Fibroblast of lung (primary cell): ENCODE measurements at places on chromosomes 12 and 14.
A peak's percentile ranks its signal among the peaks of the same experiment; 100 is the strongest.

DNA sequence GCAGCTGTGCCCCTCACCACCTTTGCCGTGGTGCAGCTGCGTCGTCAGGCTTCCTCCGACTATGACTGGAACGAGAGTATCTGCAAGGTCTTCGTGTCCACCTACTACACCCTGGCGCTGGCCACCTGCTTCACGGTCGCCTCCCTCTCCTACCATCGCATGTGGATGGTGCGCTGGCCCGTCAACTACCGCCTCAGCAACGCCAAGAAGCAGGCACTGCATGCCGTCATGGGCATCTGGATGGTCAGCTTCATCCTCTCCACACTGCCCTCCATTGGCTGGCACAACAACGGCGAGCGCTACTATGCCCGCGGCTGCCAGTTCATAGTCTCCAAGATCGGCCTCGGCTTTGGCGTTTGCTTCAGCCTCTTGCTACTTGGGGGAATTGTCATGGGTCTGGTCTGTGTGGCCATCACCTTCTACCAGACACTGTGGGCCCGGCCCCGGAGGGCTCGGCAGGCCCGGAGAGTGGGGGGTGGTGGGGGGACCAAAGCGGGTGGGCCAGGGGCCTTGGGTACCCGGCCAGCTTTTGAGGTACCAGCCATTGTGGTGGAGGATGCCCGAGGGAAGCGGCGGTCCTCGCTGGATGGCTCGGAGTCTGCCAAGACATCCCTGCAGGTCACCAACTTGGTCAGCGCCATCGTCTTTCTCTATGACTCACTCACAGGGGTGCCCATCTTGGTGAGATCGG lies 2.6 kb downstream of the GPR162 start:
- no peak for DNase-seq

- peak; percentile 78 for DNase-seq
These were observed at the start of gene MAP1LC3B2 for GRCh38 chr12:116559162-116559935. TSS of gene MAP1LC3B2 (plus strand) at chr12:116559381. CDS start at chr12:116575943, 16,562 bp downstream.

DNA sequence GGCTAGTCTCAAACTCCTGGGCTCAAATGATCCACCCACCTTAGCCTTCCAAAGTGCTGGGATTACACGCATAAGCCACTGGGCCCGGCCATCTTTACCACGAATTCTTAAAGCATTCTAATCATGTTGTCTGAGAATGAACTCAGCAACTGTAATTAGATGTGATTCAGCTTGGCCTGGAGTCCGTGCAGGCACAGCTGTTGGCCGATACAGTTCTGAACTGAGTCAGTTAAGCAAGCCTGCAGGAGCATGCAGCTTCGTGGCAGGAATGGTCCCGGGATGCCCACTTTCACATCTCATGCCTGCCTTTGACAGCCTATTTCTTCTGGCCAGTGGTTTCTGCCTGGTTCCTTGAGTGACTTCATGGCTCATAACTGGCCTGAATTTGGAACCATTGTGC lies 194.1 kb downstream of the ANO6 start:
- DNase-seq = peak; percentile 93

DNA sequence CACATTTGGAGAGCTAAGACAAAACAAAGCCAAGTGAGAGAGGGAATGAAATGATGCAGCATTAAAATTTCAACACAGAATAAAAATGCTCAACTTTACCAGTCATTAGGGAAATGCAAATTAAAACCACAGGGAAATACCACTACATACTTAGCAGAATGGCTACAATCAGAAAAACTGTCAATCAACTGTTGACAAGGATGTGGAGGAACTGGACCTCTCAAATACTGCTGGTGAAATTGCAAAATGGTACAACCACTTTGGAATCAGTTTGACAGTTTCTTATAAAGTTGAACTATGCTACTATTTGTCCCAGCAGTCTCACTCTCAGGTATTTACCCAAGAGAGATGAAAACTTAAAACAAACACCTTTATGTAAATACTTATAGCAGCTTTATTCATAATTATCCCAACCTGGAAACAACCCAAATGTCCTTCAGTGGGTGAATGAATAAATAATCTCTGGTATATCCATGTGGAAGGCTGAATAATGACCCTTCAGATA lies 43.8 kb upstream of the KTN1 start:
- DNase-seq = no peak

GRCh38 chr14:65412856-65413738 lies 567 bp downstream of the FUT8 start:
- peak; percentile 72 for DNase-seq
